ENCODE measurements at places on chromosomes 13 and 19.

GRCh38 chr13:23560571-23561089 is 9.6 kb upstream of the TNFRSF19 start:
- DNase-seq = no peak

DNA sequence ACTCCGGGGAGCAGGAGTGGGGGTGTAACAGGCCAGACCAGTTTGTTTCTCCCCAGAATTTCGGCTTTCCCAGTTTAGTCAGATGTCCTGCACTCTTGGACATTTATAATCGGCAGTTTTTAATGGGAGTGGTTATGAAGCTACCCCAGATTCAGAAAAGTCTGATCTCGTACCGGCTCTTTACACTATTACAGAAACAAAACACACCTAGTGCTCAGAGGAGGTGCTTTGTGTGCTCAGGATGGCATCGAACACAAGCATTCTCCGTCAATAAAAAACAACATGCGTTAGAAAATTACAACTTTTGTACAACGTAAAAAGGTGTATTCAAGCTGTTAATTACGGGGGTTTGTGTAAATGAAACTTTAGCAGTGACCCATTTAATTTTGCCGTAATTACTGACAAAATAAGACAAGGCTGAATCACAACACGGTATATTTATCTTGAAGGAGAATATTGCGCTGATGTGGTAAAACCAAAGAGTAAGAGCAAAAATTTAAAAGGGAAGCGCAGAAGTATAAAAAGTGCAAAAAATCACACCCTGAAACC is 6.6 kb upstream of the SOX1 start:
- no peak for DNase-seq

- no peak for DNase-seq
Observed at GRCh38 chr13:110705356-110705825, 525 bp downstream of the CARS2 start.

DNA sequence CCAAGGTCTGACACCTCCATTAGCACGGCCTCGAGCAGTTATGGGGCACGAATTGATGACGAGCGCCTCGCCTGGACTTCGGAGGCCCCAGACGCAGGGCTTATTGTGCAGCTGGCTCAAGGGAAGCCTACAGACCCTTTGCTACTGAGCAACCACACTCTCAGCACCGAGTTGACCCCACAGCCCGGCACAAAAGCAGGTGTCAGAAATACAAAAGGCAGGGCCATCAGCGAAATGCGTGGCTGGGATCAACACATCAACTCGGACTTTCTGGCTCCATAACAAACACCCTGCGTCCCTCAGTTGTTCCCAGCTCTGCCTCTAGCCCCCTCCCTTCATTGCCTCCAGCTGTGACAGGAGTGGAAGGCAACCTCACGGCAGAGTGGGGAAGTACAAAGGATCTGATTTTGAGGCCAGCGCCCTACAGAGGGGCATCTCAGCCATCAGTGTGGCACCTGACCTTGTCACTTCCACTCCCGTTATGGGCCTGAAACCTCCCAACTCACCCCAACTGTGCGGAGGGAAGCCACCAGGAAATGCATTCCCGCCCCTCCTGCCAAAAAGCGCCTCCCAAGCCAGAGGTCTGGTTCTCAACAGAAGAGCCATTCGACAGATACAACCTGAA is 18.0 kb downstream of the PEPD start:
- no peak for DNase-seq

DNA sequence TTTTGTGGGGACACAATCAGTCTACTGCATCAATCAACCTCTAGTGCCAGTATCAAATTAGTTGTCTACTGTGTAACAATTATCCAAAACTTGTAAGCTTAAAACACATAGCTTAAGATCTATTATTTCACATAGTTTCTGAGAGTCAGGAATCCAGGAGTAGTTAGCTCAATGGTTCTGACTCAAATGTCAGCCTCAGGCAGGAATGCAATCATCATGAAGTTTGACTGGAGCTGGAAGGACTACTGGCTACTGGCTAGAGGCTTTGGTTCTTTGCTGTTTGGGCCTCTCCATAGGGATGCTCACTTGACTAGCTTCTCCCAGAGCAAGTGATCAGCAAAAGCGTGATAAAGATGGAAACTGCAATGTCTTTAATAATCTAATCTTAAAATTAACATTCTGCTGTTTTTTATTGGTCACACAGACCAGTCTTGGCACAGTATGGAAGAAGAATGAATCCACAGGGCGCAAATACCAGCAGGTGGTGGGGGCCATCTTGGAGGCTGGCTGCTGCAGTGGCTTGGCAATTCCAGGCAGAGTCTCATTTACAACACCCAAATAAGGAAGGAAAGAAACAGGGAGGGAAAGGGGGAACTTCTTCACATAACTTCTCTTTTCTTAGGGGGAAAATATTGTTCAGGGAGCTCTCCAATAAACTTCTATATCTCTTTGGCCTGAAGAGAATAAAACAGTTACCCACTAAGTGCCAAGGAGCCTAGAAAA is 15.7 kb downstream of the CAB39L start:
- peak; percentile 52 for DNase-seq

DNA sequence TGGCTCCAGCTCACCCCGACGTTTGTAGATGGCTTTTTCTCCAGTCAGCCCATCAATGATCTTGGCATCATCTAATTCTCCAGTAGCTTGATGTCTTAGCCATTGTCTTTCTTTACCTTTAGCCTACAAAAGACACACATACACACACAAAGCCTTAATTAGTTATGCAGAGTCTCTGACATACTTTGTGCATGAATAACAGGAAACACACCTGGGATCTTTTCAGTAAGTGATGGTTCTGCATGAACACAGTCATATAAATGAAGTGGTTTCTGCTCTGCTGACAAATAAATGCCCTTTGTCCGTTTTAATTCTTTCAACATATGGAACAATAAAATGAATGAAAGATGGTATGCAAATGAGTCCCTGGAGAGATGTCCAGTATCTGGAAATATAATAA is 133.3 kb downstream of the RGCC start:
- DNase-seq = no peak

GRCh38 chr19:48442116-48443035 is 3.4 kb upstream of the GRWD1 start:
- no peak for DNase-seq

DNA sequence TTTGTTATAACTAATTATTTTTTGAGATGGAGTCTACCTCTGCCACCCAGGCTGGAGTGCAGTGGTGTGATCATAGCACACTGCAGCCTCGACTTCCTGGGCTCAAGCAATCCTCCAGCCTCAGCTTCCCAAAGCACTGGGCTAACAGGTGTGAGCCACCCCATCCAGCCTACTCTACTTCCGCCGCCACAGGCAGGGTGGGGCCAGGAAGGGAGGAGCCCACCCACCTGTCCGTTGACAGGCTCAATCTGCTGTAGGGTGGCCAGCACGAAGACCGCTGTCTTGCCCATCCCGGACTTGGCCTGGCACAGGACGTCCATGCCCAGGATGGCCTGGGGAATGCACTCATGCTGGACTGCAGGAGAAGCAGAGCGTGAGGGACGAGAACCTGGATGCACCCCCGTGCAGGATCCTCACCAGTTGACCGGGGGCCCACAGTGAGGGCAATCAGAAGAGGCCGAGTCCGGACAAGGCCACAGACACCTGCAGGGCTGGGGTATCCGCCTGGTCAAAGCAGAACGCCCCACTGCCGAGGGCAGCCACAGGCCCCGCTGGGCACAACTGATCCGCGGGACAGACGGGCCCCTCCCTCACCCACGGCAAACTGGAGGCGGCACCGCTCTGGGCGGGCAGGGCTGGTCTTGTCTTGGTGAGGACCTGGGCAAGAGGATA is 6.7 kb downstream of the DDX39A start:
- no peak for DNase-seq
